ENCODE measurements at places on chromosomes 6 and 20.
A peak's percentile ranks its signal among the peaks of the same experiment; 100 is the strongest.

- DNase-seq: no peak
These were observed 154.0 kb upstream of the LAMP5 start for GRCh38 chr20:9360431-9360830.

- peak; percentile 8 for DNase-seq
These were observed 578.2 kb upstream of the NRSN1 start for GRCh38 chr6:23547851-23548250.

GRCh38 chr6:161079566-161080262 lies 88.1 kb downstream of the MAP3K4 start:
- DNase-seq: no peak

GRCh38 chr6:13334953-13335352 lies 6.6 kb upstream of the TBC1D7 start:
- no peak for DNase-seq

DNA sequence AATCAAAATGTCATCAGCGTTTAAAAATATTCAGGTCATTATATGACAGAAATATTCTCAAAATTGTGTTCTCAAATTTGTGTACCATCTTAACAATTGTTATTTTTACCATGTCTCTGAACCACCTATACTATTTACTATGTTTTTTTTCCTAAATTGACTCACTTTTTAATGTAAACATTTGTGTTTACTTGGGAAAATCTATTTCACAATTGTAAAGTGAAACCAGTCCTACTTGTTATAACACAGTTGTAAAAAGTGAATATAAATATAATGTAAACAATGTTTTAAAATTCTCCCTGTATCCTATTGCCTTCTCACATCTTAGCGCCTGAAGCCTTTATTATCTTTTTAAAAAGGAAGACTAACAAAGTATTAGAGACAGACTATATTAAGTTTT lies 83.5 kb downstream of the ADGRG6 start:
- no peak for DNase-seq

DNA sequence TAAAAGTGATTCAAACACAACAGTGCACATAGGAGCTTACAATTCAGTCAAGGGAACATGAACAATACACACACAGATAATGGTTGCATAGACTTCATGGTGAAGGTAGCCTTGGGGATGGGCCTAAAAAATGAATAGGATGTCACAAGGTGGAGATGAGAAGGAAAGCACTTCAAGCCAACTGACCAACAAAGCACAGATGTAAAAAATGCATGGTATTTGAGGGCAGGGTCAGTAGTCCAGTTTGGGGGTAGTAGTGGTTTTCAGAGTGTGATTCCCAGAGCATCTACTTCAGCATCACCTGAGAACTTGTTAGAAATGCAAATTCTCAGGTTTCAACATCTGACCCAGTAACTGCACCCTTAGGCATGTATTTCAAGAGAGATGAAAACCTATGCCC lies 88.9 kb downstream of the PERP start:
- DNase-seq: no peak

DNA sequence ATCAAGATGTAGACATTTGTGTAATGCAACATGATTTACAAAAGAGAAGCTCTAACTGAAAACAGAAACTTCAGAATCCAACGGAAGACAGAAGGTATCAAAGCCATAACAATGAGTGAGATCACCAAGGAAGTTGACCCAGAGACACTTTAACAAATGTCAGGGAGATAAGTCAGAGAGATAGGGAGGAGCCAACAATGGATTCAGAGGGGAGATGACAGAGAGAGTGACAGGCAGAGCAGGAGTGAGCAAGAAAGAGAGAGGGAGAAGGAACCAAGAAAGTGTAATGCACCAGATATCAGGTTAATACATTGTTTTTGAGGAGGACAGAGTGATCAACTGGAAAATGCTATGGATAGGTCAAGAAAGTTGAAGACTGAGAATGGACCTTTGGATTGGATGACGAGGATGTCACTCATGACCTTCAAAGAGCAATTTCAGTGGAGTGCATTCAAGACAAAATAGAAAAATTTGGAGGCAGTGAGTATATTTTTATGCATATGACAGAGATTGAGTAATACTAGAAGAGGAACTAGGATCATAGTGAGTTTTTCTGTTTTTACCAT lies 86.6 kb downstream of the TRDN start:
- no peak for DNase-seq

DNA sequence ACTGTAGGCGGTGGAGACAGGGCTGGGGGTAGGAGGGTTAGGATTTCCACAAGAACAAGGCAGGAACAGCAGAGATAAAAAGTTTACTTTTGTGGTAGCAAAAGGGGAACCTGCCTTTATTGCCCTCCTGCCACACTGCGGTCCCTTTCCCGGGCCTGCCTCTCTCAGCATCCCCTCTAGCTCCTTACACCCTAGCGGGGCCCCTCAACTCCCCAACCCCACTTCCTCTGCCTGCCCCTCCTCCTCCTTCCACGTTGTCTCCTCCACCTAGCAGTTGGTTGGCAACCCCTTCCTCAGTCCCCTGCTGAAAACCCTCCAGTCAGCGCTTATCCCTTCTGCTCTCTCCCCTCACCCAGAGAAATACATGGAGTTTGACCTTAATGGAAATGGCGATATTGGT lies 714 bp downstream of the AIF1 start:
- DNase-seq: no peak

GRCh38 chr6:32234934-32235333 lies 11.1 kb upstream of the NOTCH4 start:
- DNase-seq: no peak

DNA sequence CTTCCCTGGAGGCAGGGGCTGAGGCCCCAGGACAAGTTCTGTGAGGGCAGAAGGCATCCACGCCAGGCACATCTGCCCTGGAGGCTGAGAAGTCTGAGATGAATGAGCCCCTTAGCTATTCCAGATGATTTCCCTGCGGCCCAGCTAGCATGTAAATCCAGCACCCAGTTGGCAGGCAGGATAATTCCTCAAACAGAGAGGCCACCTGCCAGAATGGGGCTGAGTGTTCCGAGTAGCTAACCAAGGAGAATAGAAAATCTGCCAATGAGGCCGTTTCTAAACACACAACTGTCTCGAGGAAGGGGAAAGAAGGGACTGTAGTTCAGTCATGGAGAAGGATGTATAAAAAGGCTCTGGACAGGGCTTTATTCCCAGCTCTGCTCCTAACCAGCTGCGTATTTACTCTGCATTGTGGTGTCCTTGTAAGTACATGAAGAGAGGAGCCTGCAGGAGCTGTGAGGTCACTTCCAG lies 211.4 kb upstream of the CDYL start:
- DNase-seq: no peak

- no peak for DNase-seq
These were observed 6.3 kb downstream of the BMP6 start for GRCh38 chr6:7732228-7732627.

GRCh38 chr6:29506446-29507067 lies 18.8 kb upstream of the MAS1L start:
- DNase-seq: no peak

DNA sequence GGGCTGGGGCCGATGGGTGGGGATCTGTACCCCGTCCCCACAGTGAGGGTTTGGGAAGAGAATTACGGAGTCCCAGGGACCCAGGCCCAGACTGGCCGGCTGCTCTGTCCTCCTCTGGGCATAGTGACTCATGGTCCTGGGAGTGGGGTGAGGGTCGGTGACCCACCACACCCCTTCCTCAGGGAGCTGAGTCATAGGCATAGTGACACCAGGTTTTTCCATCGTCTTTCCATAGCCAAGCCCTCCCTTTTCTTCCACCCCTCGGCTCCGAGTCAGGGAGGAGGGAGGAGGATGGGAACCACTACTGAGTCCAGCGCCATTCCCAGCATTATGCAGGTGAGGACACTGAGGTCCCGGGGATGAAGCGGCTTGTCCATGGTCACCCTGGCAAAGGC lies 8.9 kb downstream of the CYP21A2 start:
- DNase-seq: no peak

GRCh38 chr6:166589786-166590574 lies 3.5 kb upstream of the RAMACL start:
- DNase-seq: no peak

DNA sequence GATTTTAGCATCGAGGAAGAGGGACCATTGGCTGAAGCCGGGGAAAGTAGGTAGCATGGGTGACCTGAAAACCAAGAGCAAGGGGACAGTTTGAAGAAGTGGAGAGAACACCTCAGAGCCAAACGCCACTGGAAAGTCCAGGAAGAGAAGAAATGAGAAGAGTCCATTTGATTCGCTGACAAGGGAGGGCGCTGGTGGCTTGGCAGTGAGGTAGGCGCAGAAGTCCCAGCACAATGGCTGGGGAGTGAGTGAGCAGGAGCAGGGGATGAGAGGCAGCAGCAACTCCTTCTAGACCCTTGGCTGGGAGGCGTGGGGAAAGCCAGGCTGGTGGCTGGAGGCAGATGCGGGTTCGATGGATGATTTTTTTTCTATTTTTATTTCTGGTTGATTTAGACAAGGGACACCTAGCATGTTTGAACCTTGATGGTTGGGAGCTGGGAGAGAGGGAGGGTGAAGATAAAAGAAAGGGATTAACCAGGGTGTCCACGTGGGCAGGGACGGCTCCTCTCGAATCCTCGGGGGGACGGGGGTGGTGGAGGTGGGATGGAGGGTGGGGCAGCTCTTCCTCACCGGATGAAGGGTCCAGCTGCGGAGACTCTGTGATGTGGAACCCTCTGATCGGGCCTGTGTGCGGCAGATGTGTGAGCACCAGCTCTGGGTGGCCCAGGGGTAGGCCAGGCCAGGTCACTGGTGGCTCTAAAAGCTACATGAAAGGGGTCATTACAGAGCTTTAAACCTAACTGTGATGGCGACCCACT lies 164.2 kb downstream of the NFATC2 start:
- DNase-seq: no peak

DNA sequence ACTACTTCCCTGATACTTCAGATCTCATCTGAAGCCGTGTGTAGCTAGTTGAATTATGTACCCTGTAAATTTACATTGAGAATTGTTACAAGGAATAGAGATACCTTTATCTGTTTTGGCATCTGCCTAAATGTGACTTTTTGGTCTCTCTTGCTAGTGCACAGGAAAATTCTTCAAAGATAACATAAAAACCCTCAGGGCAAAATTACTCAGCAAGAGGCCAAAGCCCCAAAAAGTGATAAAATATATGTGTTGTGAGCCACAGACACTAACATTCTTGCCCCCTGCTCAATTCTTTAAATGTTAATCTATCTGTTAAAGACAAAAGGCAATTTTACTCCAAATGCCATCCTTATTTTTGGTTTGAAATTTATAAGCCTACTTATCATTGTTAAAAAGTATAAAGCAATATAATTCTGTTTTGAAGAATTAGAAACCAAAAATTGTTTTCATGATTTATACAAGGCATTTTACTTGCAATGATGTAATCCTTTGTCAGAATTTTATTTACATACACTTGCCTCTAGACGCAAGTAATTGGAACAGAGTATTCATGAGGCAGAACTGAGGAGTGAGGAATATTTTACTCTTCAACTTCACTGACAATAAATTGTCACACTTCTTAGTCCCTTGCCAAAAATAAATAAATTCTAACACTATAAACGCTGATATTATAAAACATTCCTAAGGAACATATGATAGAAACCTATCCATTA lies 186.2 kb downstream of the EPM2A start:
- DNase-seq: no peak

GRCh38 chr20:1654996-1655395 lies 2.6 kb downstream of the SIRPG start:
- no peak for DNase-seq

DNA sequence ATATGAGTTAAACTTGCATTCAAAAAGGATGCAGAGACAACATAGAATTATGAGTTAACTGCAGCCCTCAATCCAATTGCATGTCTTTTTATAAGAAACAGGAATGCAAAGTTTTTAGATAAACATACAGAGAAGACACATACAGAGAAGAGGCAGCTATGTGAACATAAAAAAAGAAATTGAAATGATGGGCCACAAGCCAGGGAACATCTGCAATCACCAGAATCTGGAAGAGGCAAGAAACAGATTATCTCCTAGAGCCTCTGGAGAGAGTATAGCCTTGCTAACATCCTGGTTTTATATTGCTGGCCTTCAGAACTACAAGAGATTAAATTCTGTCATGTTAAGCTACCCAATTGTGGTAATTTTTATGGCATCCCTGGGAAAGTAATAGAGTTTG lies 257.2 kb upstream of the EYS start:
- DNase-seq: no peak

- no peak for DNase-seq
These were observed 60.4 kb upstream of the SUPT3H start for GRCh38 chr6:45438151-45438550.

GRCh38 chr6:36117658-36118549 lies 12.4 kb upstream of the MAPK13 start:
- no peak for DNase-seq

- DNase-seq: no peak
These were observed 337.4 kb upstream of the PRDM1 start for GRCh38 chr6:105748737-105749161.

GRCh38 chr6:113842165-113842564 lies 15.0 kb upstream of the MARCKS start:
- no peak for DNase-seq

GRCh38 chr20:32622585-32623468 lies 37.7 kb upstream of the NOL4L start:
- no peak for DNase-seq

GRCh38 chr20:1534526-1534925 lies 23.0 kb downstream of the SIRPD start:
- no peak for DNase-seq

- DNase-seq: peak; percentile 83
These were observed 90.5 kb downstream of the SYNJ2 start for GRCh38 chr6:158072083-158072721.

DNA sequence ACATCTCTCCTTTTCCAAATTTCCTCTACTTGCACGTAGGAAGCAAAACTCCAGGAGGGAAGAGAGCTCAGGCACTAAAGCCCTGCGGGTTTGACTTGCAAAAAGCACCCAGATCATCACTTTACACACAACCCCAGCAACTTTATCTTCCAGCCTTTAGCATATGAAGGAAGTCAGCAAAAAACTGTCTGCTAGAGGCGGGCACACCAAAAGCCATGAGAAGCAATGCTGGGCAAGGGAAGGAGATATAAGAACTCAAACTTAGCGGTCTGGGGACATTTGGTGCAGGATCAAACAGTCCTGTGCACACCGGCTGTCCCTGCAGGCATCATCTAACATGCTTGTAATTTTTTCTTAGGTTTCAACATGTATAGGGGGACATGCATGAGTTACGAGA lies 113.3 kb downstream of the JPH2 start:
- no peak for DNase-seq

- DNase-seq: no peak
These were observed 107.5 kb upstream of the EDN1 start for GRCh38 chr6:12182676-12183075.

- DNase-seq: no peak
These were observed 32.1 kb downstream of the BEND3 start for GRCh38 chr6:107083047-107083768.
